CD4-positive, alpha-beta T cell treated with Interleukin-17A for 1 hour (primary cell): ENCODE measurements at places on chromosomes 7 and 10.

DNA sequence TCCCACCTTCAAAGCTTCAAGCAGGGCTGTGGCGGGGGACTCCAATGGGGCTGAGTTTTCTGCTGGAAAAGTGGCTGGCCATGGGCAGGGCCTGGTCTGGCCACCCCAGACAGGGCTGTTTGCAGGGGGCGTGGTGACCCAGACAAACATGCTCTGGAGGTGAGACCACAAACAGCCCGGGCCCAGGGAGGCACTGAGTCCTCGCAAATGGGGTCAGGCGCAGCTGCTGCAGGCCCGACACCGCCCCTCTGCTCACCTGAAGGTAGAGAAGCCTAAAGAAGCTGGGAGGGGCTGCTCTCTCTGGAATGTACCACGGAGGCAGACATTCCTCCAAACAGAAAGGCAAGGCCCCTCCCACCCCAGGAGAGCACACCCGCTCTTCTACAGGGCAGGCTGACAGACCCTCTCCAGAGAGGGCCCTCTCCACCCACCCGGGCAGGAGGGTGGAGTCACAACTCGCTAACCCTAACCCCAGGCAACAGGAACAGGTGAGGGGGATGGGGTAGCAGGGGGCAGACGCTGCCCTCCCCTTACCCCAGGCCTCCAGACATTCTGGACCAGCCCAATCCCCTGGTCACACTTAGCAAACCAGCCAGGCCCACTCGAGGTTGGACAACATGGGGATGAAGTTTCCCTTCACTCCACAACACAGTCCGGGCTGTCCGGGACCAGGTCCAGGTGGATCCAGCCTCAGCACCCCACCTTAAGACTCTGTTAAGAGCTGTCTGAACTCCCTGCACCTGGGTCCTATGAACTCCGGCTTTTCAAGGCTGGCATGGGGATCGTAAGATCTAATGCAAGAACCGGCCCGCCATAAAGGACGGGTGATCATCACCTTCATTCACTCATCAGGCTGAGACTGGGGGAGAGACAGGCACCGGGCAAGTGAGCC lies 32.3 kb downstream of the OAT start:
- DNase-seq: no peak

- no peak for DNase-seq
Measured at GRCh38 chr10:51007781-51008180, 66.5 kb upstream of the PRKG1 start.

GRCh38 chr7:151349507-151349853 lies 7.9 kb downstream of the NUB1 start:
- no peak for DNase-seq

DNA sequence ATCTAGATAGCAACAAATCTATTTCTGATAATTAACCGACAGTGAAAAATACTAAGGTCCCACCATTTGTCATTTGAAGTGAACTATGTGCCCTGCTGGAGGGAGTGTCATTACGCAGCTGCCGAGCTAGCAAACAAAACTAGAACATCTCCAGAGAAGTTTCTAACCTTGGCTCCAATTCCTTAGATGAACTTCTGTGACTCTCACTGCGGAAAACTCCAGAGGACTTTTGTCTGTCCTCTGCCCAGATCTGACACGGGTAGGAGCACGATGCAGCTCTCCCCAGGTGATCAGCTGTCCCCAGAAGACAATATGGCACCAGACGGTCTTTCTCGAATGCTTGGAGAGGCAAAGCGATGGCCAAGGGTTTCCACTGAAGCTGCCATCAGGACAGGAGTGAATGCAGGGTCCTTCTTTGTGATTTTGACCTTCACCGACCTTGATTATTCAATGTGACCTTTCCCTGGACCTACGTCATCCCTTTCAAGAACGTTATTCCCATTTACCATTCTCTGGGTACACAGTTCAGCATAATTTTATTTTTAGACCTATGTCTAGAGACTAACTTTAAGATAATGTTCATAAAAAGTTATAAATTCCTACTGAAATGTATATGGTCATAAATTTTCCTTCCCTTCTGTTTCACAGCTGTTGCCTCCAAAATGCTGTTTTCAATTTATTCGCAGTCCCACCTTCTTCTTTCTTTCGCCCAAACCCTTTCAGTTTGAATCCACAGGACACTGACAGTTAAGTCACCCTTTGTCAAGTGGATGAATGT lies 116.7 kb upstream of the C7orf33 start:
- no peak for DNase-seq

- DNase-seq: no peak
Measured at GRCh38 chr7:76179686-76180085, 22.0 kb upstream of the SRRM3 start.

GRCh38 chr10:79189181-79189580 lies 120.4 kb downstream of the ZMIZ1 start:
- DNase-seq: no peak

- DNase-seq: no peak
Measured at GRCh38 chr7:96499532-96499931, 177.6 kb upstream of the SLC25A13 start.

GRCh38 chr10:131638880-131639278 lies 261.9 kb upstream of the PPP2R2D start:
- no peak for DNase-seq

DNA sequence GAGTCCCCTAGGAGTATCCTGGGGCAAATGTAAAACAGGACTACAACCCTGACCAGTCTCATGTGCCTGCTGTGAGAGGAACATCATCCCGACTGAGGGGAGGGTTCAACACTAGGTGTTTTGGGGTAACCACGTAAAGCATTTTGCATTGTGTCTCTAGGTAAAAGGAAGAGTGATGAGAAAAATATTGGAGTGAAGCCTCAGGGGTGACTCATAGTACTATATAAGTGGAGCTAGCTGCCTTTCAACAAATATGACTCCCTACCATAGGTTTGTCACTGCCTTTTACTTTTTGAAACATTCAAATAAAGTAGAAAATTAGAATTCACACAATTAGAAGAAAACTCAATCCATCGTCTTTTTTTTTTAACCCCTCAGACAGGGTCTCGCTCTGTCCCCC lies 2.6 kb upstream of the CAMK2G start:
- DNase-seq: no peak

DNA sequence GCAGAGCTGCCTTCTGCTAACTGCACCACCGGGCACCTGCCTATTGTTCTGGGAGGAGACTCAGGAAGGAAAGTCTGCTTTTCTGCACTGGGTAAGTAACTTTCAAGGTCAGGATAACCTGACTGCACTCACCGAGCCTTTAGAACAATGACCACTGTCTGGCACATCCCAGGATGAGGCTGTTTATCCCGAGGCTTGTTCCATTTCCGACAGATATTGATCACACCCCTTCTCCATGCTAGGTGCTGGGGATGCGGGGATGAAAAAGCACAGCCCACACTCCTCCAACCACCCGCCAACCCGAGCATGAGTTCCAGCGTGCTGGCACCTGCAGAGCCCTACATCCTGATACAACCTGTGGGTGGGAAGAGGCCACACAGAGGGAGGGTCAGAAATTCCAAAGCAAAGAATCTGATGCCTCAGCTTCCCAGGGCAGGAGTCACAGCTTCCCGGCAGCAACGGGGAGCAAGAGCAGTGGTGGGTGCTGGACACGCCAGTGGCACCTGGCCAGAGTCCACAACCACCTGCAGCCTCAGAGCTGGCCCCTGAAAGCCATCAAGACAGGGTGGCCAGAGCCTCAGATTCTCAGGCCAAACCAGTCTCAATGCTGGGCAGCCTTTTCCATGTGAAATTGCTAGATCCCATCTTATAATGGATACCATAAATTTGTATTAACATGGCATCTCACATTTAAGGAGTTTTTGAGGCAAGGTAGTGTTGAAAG lies 34.9 kb upstream of the CNPY1 start:
- no peak for DNase-seq

- no peak for DNase-seq
Measured at GRCh38 chr7:66429498-66430163, 199.1 kb upstream of the KCTD7 start.

DNA sequence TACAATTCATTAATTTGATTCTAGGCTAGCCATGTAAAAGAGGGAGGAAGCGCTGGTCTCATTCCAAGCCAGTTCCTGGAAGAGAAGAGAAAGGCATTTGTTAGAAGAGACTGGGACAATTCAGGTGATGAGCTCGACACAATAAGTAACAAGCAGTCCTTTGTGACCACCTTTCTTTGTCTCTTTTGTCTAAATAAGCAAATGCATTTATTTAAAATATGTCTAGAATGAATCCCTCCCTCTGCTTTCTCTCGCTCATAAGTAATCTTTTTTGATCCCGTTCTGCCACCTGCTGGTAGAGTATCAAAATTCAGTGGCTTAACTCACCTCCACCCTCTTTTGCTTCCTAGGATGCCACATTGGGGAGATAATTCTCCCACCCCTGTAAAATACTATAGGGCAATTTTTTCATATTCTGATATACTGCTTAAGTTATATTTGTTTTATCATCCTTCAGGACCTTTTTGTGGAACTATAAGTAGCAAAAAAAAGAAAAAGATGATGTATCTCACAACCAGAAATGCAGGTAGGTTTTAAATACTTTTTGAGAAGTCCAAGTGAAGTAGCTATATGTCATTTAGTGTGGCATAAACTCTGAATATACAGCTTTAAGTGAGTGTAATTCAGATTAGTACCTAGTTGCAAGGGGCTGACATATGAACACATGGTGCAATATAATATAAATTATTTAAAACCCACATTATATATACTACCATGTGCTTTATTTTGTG lies 91.5 kb downstream of the GSDME start:
- DNase-seq: peak; percentile 64

GRCh38 chr7:133763076-133763640 lies 364.0 kb upstream of the LRGUK start:
- DNase-seq: no peak

DNA sequence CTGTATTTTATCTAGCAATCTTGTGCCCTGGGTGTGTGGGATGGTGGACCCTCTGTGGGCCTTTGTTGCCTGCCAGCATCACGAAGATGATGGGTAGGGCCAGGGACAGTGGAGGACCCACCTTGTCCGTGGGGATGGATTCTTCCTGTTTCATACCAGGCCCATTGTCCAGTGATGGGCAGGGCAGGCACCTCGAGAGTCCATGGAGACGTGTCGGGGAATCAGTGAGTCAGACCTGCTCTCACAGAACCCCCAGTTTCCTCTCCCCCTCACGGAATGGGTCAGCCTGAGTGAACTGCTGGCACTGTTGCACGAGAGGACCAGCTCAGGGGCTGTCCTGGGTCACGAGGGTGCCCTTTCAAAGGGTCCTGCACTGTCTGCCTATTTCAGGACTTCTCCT lies 401.2 kb downstream of the RPS24 start:
- no peak for DNase-seq

DNA sequence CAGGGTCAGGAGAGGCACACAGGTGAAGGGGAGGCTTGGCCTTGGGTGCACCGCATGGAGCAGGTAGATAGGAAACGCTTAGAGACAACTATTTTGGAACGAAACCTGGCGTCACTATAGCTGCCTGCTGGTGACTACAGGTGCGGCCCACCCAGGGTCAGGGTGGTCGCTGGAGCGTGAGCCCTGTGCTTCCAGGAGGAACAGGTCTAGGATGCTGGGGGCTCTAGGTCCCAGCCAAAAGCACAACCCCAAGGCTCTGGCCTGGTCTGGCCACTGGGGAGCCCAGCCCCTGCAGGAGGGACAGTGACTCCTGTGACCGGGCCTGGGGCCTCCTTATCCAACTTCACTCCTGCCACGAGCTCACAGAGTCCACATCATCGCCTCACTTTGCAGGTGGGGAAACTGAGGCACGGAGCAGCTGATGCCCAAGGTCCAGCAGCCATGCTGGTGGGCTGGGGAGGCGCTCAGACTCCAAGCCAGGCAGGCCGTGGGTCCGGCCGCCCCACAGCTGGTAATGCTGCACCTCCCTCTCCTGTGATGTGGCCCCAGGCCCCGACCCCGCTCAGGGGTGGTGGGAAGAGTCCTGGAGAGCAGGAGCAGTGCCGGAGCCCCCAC lies 9.0 kb downstream of the LFNG start:
- no peak for DNase-seq

DNA sequence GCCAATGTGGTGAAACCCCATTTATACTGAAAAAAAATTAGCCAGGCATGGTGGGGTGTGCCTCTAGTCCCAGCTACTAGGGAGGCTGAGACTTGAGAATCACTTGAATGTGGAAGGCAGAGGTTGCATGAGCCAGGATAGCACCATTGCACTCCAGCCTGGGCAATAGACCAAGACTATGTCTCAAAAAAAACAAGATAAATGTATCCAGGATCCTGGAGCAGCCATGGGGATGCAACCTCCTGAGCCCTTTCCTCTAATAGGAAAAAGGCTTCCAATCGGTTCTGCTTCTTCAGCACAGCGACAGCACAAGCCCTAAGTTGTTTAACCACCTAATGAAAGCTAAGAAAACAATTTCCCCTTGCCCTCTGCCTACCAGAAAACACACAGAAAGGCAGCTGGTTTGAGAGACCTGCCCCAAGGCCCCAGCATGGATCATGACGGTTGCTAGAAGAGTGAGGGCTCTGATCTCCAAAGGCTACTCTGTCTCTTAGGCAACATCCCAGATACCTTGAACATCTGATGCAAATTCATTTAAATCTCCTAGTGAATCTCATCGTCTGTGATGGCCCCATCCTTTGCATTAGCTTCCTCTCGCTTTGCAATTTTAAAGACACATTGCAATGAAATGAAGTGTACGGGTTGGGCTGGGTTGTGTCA lies 220.8 kb downstream of the ARHGAP21 start:
- no peak for DNase-seq

DNA sequence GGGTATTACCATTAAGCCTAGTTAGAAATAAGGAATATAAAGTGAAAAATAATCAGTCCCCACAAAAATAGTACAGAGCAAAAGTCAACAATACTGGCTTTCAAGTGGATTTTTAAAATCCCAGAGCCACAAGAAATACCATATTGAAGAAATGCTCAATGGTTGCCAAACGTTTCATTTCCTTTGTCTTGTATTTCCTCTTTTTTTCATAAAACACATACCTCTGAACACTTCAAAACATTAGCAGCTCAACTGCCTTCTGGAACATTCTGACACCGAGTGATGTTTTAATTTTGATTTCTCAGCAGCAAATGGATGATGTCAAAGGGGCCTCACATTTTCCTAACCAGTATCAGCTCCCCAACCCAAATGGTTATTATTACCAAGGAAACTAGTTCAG lies 10.5 kb downstream of the NOD1 start:
- no peak for DNase-seq

DNA sequence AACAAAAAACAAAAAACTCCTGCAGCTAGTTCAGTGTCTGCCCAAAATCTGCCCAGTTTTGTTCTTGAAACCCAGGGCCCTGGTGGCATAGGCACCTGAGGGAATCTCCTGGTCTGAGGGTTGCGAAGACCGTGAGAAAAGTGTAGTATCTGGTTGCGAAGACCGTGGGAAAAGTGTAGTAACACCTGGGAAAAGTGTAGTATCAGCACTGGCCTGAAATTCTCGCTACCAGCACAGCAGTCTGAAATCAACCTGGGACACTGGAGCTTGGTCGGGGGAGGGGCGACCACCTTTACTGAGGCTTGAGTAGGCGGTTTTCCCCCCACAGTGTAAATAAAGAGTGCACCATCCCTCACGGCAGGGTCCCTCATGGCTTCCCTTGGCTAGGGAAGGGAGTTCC lies 82.5 kb upstream of the SP4 start:
- no peak for DNase-seq

DNA sequence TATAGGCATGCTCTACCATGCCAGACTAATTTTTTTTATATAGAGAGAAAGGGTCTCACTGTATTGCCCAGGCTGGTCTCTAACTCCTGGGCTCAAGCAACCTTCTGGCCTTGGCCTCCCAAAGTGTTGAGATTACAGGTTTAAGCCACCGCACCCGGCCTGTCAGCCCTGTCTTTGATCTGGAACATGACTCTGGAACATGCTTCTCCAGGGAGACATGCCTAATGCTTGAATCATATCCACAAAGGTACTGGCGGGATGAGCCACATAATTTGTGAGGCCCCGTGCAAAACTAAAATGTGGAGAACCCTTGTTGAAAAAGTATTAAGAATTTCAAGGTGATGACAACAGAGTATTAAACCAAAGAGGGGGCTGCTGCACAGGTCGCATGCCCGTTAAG lies 282.8 kb downstream of the ARHGAP12 start:
- no peak for DNase-seq
